ENCODE measurements at places on chromosomes 4 and X.

- no peak for DNase-seq
Measured at GRCh38 chrX:107827852-107828251, 2.2 kb downstream of the MID2 start.

DNA sequence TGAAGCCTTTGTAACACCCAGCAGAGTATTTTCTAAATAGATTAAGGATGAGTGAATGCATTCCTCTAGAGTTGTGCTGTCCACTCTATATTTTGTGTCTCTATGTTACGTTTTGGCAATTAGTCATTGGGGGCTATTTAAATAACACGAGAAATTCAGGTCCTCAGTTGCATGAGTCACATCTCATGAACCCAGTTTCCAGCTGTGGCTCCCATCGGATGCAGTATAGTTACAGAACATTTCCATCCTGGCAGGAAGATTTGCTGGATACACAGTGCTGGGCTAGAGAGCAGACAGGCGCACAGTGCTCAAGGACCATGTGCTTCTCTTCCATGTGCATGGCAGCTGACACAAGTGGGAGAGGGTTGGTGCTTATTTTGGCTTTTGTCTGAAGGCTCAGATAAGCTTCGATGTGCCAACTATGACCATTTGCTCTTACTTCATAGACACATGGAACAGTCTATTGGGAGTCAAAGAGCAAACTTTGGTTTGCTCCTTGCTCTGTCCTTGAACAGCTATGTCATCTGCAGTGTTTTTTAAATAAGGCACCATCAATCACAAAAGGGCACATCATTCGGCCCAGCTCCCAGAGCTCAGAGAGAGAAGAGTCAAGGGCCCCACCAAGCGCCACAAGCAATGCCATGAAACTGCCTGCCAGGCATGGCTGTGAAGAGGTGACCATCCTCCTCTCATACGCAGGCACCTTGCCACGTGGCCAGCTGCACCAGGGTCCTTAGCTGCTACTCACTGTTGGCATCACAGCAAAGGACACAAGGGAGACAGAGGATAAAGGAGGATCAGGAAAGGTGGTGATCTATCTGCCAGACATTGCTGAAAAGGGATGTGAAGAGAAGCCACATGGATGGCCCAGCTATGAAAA is 8.1 kb upstream of the STS start:
- no peak for DNase-seq

DNA sequence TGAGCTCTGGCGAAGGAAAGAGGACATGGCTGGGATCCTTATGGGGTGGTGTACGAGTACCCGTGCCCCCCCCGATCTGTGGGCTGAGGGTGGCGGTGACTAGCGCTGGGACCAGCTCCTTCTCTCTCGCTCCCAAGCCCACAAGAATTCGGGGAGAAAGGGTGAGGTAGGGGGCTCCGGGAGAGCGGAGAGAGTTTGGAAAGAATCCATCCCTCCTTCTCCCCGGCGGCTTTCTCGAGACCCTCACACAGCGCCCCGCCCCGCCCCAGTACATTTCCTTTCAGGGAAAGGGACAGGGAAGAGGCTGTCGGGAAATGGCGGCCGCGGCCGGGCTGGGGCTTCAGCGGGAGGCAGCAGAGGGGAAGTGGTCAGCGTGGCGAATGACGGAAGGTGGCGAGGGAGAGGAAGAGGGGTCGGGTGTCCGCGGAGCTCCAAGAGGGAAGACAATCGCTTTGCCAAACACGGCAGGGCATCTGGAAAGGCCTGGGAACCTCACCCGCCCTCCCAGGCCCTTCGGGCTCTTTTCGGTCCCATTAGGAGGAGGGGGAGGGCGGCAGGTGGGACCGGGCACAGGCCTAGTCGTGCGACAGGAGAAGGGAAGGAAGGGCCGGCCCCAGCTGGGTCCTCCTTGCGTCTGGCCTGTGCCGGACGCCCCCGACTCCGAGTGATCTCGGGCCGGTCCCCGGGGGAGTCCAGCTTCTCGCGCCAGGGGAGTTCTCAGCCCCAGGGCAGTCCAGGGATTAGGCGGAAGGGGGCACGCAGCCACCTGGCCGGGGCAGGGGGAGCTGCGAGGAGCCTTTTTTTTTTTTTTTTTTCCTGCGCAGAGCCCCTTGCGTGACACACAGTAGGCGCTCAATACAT is 10.2 kb downstream of the HNRNPH2 start:
- peak; percentile 11 for DNase-seq

DNA sequence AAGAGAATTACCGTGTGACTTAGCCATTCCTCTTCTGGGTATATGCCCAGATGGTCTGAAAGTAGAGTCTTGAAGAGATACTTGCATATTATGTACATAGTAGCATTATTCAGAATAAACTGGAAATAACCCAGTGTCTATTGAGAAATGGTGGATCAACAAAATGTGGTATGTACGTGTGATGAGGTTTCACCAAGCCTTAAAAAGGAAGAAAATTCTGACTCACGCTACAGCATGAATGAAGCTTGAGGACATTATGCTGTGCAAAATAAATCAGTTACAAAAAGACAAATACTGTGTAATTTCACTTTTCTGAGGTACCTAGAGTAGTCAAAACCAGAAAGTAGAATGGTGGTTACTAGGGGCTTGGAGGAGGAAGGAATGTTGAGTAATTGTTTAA is 37.3 kb downstream of the GBA3 start:
- DNase-seq, result no peak

- DNase-seq, result no peak
Measured at GRCh38 chrX:81316163-81316562, 114.3 kb downstream of the SH3BGRL start.

Measured in activated CD4-positive, alpha-beta T cell treated with anti-CD3 and anti-CD28 coated beads for 4 hours (primary cell).